AML-193 (cell line): ENCODE measurements at places on chromosomes 6 and 20.

- DNase-seq, result no peak
Measured at GRCh38 chr6:21468461-21468860, 125.1 kb upstream of the SOX4 start.

- DNase-seq, result peak; percentile 99
Measured at GRCh38 chr6:43516697-43517504, at the start of the genes POLR1C and YIPF3. Gene POLR1C, plus strand, starts transcription at chr6:43517089. Its CDS starts 21 bp downstream, at chr6:43517110. Gene YIPF3, minus strand, starts transcription at chr6:43516926. Its CDS starts 119 bp downstream, at chr6:43516807.

GRCh38 chr20:17836303-17836861 is 132.2 kb downstream of the SNX5 start:
- DNase-seq, result no peak

DNA sequence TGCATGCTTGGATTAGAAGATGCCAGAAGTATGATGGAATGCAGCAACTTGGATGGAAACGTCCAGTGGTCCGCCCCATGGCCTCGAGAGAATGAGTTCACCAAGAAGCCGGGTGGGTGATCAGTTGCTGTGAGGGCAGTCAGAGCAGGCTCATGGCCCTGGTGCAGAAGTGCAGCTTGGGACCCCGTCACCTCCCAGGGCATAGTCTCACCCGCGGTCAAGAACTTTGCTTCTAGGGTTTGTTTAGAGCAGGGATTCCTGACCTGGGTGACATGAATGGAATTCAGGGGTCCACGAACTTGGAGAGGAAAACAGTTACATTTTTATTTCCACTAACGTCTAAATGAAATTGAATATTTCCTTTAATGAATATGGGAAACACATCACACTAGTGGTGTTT is 216.5 kb upstream of the SNX9 start:
- DNase-seq, result no peak

DNA sequence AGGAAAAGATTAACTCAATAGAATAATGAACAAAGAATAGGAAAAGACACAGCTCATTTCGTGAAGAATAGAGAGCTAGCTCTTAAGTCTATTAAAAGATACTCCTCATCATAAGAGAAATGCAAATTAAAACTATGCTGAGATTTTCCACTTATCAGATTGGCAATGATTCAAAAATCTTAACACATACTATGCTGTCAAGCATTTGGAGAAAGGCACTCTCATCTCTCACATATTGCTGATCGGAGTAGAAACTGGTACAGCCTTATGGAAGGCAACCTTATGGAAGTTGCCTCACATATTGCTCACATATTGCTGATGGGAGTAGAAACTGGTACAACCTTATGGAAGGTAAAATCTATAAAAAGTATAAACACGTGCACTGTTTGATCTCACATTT is 21.4 kb upstream of the PLAGL1 start:
- DNase-seq, result no peak

DNA sequence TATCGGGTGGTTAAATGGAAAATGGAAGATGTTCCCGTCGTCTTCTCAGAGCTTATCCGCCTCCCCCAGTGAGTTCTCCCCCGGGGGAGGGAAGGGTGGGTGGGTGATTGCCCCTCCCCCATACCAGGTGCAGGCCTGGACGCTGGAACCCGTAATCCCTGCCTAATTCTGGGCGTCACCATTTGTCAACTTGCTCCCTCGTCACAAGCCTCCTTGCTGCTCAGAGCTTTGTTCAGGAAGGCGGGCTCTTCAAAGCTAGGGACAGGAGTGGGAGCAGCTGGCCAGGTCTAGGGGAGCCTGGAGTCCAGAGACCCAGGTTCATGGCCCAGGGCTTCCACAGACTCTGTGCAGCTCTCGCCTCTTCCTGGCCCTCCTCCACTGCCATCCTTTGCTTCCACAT is 25.6 kb downstream of the CDH22 start:
- no peak for DNase-seq

DNA sequence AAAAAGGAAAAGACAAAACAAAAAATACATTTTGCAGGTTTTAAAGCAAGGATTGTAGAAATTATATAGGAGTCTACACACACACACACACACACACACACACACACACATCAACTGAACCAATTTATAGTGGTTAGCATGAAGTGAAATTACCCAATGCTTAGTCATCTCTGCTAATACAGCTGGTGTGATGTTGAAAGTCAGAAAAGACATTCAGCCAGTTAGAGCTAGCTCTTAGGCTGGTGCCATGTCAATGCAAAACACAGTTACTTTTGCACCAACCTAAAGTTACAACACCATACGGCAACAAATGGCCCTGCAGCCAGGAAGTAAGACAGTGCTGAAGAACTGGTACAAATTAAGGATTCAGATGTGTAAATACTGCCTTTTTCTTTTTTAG is 15.2 kb downstream of the FAM210B start:
- peak; percentile 95 for DNase-seq

DNA sequence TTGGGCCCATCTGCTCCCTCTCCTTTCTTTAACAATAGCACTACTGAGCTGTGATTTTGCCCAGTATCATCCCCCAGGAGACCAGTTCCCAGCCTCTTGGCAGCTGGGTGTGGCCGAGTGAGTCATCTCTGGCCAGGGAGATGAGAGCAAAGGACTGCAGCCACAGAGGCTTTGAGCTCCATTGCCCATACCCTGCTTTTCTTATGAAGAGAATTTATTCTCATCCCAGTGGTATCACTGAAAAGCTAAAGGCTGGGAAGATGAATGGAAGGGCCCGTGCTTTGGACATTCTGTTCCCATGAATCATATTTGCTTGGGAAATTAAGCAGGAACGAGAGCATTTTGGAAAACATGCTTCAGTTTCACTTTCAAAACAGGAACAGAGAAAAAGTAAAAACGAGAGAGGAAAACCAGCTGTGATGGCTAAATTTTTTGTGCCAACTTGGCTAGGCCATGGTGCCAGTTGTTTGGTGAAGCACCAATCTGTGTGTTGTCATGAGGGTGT is 14.9 kb downstream of the CST3 start:
- peak; percentile 2 for DNase-seq

DNA sequence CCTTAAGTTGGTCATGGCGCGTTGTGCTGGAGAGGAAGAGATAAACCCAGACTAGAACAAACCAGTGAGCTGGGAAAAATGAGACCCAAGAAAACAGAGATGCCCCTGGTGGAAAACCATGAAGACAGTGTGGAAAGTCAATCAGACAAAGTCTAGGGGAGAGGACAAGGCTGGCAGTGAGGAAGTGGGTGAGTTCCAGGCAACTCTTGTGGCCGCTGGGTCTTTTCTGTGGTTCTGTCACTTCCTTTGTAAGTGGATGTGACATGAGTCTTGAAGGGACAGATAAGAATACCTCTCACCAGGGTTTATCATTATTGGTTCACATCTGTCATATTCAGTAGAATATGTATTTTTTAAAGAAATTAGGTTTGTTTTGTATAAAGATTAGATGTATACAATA is 738.4 kb downstream of the DHX35 start:
- no peak for DNase-seq

- DNase-seq, result no peak
Measured at GRCh38 chr6:154754152-154754551, 20.9 kb downstream of the SCAF8 start.

GRCh38 chr6:100658486-100658885 is 193.8 kb upstream of the SIM1 start:
- DNase-seq, result no peak

- no peak for DNase-seq
Measured at GRCh38 chr6:122246906-122247658, 152.4 kb upstream of the HSF2 start.

DNA sequence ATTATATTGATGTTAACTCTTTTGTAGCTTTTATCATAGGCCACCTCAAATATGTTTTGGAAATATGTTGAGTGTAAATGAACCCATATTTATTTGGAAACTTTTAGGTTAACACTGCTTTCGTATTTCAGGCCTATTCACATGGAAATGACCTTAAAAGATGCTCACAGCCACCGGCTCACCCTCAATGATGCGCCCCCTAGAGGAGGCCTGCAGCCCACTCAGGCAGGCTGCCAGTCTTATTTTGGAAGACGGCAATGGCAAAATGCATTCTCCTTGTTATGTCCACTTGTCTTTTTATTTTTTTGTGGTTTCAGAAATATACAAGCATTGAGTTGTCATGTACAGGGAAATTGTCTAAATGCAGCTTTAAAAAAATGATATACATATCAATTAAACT is 869.7 kb downstream of the PHF3 start:
- peak; percentile 32 for DNase-seq

DNA sequence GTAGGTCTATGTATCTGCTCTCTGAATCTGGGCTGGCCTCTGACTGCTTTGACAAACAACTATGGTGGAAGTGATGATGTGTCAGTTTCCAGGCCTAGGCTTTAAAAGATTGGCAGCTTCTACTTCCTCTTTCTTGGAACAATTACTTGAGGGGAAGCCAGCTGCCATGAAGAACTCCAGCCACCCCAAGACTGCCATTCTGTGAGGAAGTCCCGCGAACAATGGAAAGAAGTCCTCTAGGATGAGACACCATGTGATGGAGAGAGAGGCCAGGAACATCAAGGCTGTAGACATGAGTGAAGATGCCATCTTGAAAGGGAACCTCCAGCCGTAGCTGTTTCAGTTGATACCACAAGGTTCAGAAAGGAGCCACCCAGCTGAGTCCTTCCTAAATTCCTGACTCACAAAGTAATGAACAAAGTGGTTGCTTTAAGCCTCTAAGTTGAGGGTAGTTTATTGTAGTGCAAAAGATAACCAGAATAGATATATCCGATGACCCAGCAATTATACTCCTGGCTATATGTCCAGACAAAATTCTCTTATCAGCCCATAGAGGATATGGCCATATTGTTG is 15.3 kb upstream of the TCF15 start:
- DNase-seq, result peak; percentile 16

- no peak for DNase-seq
Measured at GRCh38 chr20:38338849-38339520, 7.3 kb upstream of the LBP start.

GRCh38 chr6:30700340-30700739 is 9.6 kb upstream of the NRM start:
- no peak for DNase-seq

DNA sequence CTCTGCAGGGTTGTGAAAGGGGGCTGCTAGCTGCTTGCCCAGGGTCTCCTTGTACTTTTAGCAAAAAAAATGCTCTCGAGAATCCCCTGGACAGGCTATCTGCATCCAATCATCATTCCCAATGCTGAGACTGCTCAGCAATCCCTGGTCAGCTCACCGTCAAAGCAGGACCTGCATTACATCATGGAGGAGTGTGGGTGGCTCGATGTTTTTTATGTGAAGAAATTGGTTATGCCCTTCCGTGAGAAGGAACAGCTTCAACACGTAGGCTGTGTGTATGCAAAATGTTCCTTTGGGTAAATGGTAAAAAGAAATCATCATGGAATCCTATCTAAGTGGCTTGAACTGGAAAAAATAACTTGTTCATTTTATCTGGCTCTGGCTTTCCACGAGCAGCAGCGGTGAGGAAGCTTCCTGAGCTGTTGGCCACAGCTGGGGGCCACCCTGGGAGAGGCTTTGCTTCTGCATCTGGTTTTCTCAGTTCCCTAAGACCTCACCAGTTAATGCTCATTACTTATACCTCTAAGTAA is 111.4 kb downstream of the FYN start:
- DNase-seq, result no peak

DNA sequence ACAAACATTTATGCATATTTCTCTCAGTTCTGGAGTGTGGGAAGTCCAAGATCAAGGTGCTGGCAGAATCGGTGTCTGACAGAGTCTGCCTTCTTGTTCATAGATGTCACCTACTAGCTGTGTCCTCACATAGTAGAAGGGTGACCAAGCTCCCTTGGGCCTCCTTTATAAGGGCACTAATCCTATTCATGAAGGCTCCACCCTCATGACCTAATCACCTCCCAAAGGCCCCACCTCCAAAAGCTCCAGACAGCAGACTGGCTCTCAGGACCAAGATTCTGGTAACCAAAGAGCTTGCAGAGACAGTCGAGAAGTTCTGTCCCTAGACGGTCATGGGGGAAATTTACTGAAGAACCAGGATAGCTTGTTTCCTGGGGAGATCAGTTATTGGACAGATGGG is 139.1 kb downstream of the COL9A1 start:
- no peak for DNase-seq

- peak; percentile 16 for DNase-seq
Measured at GRCh38 chr6:154343473-154344308, 12.9 kb downstream of the IPCEF1 start.

DNA sequence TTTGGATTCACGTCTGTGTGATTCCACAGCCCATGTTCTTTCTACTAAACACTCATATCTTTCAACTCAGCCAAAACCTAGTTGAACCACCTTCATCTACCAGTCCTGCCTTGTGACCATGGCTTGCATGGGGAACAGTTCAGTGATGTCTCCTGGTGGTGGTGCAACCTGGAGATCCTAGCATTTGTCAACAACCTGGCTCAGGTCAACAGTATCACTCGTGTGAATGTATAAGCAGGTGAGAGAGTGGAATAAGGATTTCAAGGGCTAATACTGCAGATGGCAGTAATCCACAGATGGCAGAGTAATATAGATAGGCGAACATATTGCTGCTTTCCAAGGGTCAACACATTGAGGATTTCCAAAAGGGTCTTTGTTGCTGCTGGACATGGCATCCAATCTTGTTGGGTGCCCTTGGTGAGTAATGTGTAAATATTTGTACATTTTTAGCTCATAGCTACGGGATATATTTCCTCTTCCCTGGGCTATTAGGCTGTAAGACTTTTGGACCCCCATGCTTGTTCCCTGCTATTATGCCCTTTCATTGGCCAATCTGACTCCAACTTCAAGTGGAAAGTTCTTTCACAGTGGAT is 13.4 kb downstream of the PBOV1 start:
- no peak for DNase-seq

- DNase-seq, result peak; percentile 55
Measured at GRCh38 chr20:35768731-35769664, 2.8 kb upstream of the PHF20 start.

DNA sequence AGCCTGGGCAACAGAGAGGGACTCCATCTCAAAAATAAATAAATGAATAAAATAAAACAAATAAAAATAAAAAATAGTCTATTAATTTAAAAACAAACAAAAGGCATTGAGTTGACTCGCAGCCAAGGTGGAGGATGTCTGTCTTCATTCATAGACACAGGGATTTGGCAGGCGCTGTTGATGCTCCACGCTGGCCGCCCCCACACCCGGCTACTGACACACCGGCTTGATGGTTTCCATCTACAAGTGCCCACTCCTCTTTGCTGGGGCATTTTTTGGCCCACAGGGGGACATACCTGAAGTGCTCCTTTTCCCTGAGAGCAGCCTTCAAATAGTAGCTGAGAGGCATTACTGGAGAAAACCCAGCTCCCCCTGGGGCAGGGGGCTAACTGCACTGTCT is 178.3 kb upstream of the RALGAPA2 start:
- no peak for DNase-seq

DNA sequence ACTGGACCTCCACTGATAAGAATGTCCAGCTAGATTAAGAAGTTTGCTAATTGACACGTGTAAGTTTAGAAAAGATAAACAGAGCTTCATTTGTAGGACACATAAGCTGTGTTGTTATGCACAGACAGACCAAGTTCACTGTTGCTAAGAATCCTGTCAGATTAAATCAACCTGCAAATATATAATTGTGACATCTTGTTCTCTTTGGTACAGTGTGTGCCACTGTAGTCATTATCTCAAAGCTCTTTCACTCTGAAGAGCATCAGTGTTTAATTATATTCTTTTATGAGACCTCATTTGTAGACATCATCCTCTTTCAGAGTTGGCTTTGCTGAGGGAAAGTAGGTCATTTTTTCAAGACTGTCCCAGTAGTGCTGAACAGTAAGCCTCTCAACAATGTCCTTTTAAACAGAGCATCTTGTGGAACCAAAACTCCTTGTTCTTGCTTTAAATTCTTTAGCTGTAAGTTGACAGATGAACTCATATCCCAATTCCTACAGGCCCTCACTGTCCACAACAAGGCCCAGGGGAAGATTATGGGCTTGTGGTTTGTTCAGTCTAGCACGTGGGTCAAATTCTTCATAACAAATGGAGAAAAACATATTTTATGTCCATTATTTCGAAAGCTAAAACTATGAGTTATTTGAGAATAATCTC is 252.4 kb downstream of the HDGFL1 start:
- DNase-seq, result no peak
